ENCODE measurements at places on chromosomes 16 and 17.
A peak's percentile ranks its signal among the peaks of the same experiment; 100 is the strongest.

GRCh38 chr16:49687476-49688002 is 168.4 kb downstream of the ZNF423 start:
- no peak for DNase-seq

GRCh38 chr17:35129973-35130351 is 8.5 kb downstream of the FNDC8 start:
- no peak for DNase-seq

DNA sequence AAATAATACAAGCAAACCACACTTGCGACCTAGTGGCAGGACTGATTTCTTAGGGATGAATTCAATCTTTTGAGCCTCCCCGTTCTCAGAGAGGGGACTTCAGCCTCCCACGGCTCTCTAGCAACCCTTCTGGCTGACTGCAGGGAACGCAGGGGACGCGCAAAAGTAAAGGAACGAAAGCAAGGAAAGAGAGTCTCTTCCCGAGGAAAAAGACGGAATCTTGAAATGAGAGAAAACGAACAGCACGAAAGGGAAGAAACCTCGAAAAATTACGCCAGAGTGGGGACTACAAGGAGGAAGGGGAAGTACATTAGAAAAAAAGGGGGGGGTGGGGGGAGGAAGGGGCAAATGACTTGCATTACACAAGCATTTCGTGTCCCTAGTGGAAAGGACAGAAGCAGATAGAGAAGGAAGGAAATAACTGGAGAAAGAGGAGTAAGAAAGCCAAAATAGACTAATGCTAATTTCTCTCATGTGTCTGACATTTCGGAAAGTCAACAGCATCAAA is 1.2 kb downstream of the GRB2 start:
- DNase-seq, result peak; percentile 88

GRCh38 chr16:6571044-6571443 is 761.6 kb upstream of the RBFOX1 start:
- DNase-seq, result no peak

DNA sequence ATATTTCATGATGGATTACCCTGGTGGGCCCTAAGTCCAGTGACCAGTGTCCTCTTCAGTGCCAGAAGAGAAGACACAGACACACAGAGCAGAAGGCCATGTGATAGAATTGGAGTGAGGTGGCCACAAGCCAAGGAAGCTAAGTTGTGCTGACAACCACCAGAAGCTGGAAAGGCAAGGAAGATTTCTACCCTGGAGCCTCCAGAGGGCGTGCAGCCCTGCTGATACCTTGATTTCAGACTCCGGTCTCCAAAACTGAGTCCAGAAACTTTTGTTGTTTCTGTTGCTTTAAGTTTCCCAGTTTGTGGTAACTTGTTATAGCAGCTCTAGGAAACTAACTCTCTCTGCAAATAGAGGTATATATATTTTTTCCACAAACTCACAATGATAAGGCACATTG is 396.6 kb upstream of the ASIC2 start:
- peak; percentile 7 for DNase-seq

GRCh38 chr17:41404024-41404671 is 6.7 kb upstream of the KRT31 start:
- no peak for DNase-seq

- no peak for DNase-seq
Measured at GRCh38 chr16:56227936-56228335, 36.6 kb downstream of the GNAO1 start.
